ENCODE measurements at places on chromosomes 7 and 10.

DNA sequence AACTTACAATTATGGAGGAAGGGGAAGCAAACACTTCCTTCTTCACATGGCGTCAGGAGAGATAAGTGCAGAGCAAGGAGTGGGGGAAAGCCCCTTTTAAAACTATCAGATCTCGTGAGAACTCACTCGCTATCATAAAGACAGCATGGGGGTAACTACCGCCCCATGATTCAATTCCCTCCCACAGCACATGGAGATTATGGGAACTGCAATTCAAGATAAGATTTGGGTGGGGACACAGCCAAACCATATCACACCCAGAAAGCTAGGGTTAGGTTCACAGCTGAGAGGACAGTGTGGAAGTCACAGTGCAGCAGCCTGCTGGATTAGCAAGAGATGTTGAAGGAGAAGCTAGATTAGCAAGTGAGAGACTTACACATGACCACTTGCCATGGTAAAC lies 81.6 kb downstream of the CRTAC1 start:
- DNase-seq, result no peak

GRCh38 chr10:97499561-97500296 lies 1.0 kb downstream of the UBTD1 start:
- no peak for DNase-seq

GRCh38 chr10:79260811-79261740 lies 86.2 kb upstream of the PPIF start:
- DNase-seq, result peak; percentile 89

- DNase-seq, result no peak
Observed at GRCh38 chr7:107810626-107811025, 7.6 kb upstream of the SLC26A3 start.

DNA sequence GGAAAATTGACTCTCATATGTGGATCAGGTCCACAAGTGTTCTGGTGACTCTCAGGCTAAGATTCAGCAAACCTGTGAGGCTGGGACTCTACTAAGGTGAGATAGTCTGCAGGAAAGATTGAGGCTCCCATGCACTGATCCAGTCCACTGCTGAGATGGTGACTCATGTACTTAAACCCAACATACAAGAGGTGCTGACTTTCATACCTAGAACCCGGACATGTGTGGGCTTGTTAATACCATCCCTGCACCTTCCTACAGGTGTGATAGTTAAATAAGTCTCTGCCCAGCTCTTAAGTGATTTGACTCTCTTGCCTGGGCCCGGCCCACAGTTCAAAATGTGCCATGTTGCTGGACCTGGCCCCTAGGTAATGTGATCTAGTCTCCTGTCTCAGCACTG lies 27.1 kb upstream of the ZNF107 start:
- no peak for DNase-seq

DNA sequence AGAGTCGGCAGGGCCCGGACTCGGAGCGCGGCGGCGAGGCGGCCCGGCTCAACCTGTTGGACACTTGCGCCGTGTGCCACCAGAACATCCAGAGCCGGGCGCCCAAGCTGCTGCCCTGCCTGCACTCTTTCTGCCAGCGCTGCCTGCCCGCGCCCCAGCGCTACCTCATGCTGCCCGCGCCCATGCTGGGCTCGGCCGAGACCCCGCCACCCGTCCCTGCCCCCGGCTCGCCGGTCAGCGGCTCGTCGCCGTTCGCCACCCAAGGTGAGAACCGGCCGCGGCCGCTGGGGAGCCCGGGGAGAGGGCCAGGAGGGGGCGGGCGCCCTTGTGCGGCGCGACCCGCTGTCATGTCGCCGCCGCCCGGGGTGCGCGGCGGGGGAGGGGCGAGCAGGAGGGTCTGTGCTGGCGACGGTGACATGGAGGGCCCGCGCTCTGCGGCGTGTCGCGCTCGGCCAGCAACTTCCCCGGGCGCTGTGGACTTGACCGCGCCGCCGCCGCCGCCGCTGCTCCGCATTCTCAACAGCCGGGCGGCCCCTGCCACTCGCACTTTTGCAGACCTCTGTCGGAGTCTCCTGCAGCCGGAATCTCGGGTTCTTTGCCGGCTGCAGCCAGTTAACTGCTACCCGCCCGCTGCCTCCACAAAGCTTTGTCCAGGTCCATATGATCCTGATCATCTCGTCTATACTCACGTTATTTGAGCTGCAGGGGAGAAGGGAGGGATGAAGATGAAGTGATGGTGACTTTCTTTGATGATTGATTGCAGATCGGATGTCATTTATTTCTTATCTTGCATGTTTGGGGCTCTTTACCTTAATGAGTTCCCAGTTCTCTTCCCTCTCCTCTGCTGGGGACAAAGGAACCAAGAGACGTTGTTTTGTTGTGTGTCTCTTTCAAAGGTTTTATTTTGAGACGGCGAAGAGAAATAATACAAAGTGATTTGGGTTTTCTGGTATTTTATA lies 869 bp downstream of the TRIM24 start:
- peak; percentile 42 for DNase-seq

DNA sequence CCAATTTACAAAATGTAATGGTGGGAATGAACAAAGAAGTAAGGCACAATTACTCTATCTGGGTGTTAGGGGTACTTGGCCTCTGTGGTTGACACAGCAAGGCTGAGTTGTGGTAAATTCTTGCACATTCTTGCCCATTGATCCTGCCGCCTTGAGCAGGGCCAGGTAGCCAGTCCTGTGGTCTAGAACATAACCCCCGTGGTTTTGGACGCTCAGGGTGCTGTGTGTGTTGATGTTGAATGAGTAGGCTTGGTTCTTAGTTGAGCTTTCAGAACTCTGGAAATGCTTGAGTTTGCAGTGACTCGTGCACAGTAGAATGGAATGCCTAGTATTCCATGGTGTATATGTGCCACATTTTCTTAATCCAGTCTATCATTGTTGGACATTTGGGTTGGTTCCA lies 42.3 kb upstream of the CDHR3 start:
- no peak for DNase-seq

DNA sequence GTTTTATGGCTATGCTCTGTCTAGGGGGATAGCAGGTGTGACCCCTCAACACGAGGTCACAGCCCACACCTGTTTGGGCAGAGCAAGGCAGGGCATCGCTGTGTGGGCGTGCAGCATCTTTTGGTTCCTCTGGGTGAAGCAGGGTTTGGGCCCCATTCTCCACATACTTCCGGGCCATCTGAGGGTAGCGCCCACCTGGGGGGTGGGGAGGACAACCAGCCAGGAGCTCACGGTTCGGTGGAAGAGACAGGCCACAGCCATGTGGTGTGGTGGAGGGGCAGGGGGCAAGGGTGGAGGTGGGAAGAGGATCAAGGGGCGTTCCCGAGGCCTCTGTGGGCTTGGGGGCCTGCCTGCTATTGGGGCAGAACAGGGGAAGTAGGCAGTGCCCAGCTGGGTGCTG lies 2.4 kb downstream of the SH2B2 start:
- no peak for DNase-seq

GRCh38 chr7:156969972-156970420 lies 20.5 kb downstream of the NOM1 start:
- no peak for DNase-seq

GRCh38 chr10:132322586-132323048 lies 9.4 kb upstream of the LRRC27 start:
- DNase-seq, result no peak

DNA sequence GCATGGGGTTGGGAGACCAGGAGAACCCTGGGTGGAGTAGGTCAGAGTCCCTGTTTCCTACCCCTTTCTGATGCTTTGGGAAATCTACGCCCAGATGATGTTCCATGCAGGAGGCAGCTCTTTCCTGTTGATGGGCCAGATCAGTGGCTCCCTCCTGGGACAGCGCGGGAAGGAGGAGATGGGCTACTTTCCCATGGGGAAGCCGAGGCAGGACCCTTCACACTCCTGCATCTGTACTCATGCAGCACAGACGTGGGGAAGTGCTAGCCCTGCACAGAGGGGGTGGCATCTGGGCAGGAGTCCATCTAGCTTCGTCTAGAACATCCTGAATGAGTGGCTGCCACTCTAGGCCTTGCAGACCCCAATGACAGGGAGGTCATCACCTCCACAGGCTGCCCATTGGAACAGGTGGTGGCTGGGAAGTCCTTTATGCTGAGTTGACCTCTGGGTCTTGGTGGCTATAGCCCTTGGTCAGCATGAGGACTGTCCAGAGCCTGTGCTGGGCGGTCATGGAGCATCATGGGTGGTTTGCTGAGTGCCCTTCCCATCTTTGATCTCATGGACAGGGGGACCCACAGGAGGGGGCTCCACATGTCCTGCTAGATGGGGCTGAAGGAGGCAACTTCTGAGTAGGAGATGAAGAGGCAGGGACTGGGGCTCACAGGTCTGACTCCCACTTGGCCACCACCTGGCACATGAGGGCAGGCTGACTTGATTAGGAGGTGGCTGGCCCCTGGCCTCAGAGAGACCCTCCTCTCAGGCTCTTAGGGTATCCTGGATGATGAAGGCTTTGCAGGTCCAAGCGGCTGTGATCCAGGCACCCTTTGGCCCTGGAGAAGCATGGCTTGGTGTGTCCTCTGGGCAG lies 24.6 kb downstream of the RAMP3 start:
- no peak for DNase-seq

- no peak for DNase-seq
Observed at GRCh38 chr10:23293145-23293724, 51.4 kb downstream of the C10orf67 start.

DNA sequence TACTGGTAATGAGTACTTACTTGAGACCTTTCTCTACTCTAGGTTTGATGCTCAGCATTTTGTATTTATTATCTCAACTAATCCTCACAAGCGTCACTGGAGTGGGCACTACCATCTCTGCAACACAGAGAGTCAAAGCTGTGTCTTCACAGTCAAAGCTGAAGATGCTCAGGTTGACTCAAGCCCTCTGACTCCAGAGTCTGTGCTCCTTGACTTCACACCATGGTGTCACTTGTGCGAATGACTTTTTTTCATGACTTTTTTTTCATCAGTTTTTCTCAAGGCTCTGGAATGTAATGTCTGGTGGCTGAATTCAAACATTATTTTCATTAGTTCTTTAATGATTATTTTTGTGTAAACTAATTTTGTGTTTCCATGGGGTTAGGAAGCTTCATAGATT lies 30.4 kb upstream of the TARP start:
- DNase-seq, result no peak

GRCh38 chr10:43825421-43825820 lies 176.7 kb upstream of the ZNF32 start:
- no peak for DNase-seq

DNA sequence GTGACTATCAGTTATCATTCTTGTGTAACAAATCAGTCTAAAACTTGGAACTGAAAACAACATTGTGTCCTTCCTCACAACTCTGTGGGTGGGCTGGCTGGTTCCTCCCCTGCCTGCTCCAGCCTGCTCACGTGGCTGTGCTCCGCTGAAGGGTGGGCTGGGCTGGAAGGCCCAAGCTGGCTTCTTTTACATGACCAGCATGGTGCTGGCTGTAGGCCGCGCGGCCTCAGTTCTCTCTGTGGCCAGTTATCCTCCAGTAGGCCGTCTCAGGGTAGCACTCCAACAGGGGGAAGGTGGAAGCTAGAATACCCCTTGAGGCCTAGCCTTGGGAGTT lies 11.3 kb downstream of the ADAMTS14 start:
- DNase-seq, result no peak

- no peak for DNase-seq
Observed at GRCh38 chr10:112115781-112116385, 67.7 kb downstream of the GPAM start.

DNA sequence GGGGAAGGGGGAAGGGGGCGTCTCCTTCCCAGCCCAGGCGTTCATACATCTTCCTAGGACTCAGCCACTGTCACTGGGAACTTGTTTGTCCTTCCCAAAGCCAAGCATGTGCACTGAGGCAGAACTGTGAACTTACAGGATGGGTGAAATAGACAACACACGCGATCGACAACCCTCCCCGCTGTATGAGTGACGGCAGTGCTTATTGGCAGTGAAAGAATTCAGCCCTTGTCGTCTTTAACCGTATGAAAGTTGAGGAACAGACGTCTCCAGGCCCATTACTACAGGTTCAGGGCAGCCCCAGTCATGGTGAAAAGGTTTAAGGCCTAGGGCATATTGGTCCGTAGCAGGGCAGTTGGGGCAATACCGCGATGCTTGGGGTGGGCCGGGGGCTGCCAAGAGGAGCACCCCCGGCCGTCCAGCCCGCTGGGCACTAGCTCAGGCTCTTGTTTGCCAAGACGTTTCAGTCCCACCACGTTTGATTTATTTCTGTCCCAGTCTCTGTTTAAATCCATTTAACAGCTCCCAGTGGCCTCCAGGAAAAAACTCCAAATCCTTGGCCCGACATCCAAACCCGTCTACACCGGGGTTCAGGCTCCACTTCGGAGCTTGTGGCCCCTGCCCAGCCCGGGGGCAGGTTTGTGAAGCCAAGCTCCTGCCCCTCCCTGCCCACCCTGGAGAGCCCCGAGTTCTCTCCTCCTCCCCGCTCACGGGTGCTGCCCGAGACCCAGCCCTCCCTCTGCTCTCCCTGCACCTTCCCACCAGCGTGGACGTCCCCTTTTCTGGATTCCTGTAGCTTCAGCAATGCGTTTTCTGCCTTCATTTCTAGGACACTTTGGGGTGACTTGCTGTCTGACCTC lies 159.8 kb downstream of the DNAJB6 start:
- no peak for DNase-seq

DNA sequence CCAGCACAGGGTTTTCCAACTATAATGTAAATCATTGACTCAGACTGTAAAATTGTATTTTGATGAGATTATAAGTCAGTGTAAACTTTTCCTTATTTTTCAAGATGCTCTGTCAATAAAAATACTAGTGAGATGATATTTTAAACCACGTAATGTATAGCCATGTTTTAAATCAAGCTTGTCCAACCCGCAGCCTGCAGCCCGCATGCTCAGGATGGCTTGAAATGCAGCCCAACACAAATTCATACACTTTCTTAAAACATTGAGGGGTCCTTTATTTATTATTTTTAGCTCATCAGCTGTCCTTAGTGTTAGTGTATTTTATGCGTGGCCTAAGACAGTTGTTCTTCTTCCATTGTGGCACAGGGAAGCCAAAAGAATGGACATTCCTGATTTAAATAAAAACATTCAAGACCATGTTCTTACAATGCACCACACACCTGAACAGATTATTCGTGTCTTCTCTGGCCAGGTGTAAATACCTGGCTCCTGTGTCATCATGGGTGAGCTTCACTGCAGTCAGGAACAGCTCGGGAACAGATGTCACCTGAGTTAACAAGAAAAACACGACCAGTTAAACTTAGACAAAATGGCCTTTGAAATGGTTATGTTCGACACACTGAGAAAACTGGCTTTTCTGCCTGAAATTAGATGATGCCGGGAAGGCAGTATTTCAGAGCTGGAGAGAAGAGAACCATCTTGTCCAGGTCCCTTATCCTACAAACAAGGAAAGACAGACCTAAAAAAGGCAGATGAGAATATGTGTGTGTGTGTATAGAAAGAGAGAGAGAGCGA lies 5.9 kb downstream of the PITRM1 start:
- DNase-seq, result no peak

GRCh38 chr10:103171278-103171677 lies 21.8 kb downstream of the NT5C2 start:
- no peak for DNase-seq

DNA sequence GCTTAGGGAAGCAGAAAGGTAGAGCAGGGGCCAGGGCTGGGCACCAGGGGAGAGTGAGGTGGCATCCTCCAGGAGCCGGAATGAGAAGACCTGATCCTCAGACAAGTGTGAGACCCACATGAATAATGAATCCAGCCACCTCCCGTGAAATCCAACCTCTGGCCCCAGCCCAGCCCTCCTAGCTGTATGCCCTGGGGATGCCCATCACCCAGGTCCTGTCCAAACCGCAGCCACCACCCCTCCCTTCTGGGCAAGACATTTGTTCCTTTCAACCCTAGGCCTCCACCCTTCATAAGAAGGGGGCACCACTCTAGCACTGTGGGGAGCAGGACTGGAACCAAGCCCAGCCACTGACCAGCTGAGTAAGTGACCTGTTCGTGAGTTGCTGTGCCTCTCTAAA lies 9.7 kb downstream of the PDZD7 start:
- no peak for DNase-seq

All from NCI-H510A (cell line).